ENCODE measurements at places on chromosomes 5 and 9.

- DNase-seq = no peak
Measured at GRCh38 chr5:170200876-170201275, 31.9 kb upstream of the C5orf58 start.

DNA sequence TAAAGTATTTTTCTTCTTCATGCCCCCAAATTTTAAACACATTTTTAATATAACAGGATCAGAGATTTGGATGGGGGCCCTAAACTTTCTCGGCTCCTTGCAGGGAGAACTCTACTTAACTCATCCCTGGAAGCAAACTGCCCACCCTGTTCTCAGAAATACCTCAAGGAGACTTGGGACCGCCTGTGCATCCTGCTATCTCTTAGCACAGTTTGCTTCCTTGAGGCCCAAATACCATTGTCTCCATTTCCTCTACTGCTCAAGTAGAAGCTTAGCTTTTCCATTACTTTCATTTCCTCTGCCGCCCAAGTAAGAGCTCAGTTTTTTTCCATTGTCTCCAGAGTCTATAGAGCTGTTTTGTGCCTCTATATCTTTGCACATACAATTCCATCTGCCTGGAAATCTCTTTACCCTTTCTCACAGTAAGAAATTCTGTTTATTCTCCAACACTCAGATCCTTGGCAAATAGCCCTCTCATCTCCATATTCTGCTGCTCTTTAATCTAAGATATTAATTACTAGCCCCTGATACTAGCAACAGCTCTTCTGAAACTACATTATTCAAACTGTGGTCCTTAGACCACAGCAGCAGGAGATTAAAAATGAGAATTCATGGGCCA, 137.8 kb downstream of the CEMIP2 start:
- DNase-seq = no peak

DNA sequence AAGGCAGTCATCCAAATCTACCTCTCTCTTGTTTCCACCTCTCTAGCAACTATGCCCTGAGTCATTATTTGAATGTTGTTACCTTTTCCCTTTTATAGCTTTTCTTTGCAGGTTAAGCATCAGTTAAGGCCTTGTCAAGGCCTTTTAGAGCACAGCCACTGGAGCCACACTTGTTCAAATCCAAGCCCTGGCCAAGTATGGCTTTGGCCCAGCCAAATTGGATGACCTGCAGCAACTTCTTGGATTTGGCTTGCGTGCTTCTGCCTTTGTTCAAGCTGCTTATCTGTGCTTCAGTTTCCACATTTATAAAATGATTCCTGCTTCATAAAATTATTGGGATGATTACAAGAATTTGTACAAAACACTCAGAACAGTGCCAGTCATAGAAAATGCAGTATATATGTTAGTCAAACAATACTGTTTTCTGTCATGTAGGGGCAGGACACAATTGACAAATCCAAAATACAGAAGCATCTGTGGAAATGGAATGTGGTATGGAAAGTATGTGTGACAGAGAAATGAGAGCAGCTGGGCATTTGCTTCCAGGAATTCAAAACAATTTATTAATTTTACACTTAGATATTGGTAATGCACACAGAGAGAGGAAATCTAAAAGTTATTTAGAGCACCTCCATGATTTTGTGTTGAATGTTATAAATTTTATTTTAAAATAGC, 17.9 kb upstream of the RLN1 start:
- DNase-seq = no peak

DNA sequence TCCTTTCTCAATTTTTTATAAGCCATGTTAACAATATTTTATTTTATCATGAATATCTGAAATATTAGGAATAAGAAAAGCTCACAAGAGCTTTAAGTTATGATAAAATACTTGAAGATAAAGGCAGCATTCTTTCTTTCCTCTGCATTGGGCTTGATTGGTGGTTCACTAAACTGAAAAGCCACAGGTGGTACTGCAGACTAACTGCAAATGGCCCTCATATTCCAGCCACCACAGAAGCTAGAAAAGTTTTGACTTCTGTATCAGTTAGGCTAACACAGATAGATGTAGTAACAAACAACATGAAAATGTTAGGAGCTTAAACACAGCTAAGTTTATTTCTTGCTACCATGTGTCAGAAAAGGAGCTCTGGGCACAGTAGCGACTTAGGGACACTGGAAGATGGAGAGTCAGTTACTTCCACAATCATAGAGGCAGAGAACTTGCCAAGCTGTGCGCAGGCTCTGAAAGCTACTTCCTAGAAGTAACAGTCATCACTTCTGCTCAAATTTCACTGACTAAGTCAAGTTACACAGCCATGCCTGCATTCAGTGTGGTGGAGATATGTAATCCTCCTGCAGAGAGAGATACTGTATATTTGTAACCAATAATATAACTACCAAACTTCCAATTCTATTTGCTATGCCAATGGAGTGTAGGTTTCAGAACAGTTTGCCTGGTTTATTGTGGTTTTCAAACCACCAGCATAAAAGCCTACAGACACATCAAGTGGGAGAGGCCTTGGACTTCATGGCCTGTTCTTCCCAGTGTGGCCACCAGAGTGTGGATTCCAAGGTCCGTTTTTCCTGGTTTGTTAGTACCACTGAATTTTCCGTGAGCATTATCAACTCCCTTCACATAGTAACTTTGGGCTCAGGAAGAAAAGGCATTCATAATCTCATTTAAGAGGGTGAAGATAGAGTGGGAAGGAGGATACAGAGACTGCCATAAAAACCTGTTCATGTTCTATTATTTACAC, 268.3 kb downstream of the PJA2 start:
- no peak for DNase-seq

- DNase-seq = no peak
Measured at GRCh38 chr9:72618811-72619210, 97.4 kb downstream of the TMC1 start.

- DNase-seq = no peak
Measured at GRCh38 chr9:82115331-82115730, 126.8 kb downstream of the SPATA31D1 start.

DNA sequence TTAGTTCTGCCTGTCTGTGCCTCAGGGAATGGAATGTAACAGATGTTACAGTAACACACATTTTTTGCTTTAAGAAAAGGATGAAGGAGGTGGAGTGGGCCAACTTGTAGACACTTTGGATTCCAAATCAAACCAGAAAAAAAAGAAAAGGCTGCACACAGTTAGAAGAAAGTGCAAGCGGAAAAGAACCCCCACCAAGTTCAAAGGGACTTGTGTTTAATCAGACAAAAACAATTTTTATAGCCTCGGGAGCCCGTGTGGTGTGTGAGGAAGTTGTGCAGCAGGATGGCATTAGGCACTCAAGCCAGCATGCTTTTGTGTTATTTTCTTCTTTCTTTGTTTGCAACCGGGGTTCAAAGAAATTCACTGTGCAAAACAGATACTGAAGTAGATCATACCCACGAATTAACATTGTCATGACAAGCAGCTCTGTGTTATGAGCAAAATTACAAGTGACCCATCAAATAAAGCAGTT, 189.5 kb downstream of the SEMA5A start:
- DNase-seq = no peak

DNA sequence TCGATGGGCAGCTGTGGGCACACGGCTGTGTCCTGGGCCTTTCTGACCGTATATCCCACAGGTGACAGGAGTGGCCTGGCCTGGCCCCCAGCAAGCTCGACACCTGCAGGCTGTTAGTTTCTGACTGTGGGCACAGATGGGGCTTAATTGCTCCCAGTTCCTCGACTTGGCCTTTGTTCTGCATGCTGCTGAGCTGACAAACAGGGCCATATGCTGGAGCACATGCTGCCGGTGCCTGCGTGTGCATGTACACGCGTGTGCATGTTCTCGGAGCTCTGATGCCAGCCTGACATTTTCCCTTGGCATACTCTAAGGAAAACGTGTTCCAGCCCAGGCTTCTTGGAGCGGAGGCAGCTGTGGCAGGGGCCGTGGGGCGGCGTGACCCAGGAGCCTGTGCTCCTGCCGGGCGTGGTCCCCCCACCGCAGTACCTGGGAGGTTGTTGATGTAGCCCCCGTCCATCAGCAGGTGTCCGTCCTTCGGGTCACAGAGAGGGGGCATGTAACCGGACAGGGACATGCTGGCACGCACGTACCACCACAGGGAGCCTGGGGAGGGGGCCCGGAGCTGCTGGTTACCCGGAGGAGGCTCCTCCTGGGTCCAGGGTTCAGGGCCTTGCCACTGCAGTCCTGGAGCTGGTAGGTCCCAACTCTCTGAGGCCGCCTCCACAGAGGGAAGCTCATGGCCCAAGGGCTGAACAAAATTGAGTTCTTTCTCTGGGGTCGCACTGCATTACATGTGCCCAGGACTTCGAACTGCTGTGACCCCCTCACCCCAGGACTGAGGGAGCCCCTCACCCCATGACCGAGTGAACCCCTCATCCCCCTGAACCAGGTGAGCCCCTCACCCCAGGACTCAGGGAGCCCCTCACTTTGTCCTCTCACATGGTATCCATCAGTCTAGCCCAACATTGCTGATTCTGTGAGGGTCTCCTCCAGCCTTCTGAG, 4.1 kb upstream of the NSMF start:
- no peak for DNase-seq

DNA sequence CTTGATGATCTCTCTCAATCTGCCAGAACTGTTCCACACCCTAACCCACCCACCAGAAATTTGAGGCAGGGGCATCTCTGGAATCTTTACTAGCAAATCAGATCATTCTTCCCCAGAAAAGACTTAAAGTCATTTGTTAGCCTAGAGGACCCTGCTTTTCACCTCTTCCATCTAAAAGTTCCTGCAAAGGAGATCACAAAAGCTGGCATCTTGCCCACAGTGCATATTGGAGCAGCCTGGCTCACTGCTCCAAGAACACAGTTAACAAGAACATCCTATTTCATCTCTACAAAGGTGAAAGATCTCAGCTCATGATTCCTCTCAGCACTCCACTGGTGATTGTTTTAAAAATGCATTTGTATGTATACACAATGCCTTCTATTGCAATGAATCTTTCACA, 36.3 kb downstream of the GABRP start:
- no peak for DNase-seq

GRCh38 chr5:121415270-121415669, 436.4 kb upstream of the FTMT start:
- no peak for DNase-seq

- DNase-seq = no peak
Measured at GRCh38 chr9:90724880-90725279, 76.7 kb upstream of the SYK start.

DNA sequence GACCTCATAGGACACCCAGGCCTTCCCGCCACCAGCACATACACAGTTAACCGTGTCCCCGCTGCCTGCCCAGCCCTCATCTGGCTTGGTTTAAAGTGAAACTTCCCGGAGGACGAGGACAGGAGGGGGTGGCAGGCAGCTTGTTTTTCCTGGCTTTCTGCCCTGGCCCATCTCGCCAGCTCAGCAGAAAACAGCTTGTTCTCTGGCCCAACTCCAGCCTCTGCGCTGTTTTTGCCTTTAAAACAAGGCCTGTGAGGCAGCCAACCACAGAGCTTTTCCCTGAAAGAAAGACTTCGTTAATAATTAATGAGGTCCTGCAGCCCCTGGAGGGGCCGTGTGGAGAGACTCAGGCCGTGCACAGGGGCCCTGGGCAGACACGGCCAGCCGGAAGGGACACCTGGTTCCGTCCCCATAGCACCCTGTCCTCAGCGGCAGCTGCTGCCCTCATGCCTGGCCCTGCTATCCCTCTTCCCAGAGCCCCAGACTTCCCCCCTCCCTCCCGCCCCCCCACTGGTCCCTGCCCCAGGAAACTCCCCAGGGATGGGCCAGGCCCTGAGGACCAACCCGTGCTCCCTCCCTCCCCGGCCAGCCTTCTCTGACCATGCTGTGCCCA, 108.7 kb downstream of the RXRA start:
- DNase-seq = no peak

DNA sequence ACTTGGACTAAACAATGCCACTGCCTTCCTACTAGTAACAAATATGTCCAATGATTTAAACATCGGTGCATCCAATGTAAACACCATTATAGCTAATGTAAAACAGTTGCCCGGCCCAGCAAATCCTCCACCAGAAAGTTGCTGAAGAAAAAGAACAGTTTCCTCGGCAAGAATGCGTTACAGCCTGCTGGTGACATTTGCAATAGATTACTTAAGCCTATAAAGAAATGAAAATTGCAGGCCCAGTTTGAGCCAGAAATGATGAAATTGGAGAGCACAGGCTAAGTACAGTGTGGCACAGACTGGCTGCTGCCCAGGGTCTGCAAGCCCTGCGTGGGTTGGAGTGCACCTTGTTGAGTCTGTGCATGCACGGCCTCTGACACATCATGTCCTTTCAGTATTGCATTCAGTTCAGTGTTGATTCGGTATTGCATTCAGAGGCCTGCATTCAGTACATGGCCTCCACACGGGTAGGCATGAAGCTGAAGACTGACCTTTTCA, 406.0 kb upstream of the KLF4 start:
- no peak for DNase-seq

- DNase-seq = no peak
Measured at GRCh38 chr9:137682428-137683105, 63.8 kb downstream of the EHMT1 start.

DNA sequence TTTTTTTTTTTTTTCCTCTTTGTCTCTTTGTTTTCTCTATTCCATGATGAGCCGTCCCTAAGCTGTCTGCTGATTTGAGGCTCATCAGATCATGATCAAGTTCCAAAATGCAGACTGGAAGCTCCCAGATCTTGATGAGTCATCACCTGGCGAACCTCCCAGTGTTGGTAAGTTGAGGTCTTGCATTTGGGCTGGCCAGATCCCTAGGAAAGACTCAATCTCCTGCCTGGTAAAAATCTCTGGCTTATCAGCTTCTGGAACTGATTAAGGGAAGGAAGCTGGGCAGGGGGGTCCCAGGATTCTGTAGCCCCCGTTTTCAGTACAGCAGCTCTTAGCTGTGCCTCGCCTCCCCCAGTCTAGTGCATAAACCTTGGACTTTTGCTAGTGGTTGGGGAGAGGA, 69.0 kb downstream of the TSPAN17 start:
- no peak for DNase-seq

- DNase-seq = no peak
Measured at GRCh38 chr9:4113711-4114110, 186.2 kb downstream of the GLIS3 start.

DNA sequence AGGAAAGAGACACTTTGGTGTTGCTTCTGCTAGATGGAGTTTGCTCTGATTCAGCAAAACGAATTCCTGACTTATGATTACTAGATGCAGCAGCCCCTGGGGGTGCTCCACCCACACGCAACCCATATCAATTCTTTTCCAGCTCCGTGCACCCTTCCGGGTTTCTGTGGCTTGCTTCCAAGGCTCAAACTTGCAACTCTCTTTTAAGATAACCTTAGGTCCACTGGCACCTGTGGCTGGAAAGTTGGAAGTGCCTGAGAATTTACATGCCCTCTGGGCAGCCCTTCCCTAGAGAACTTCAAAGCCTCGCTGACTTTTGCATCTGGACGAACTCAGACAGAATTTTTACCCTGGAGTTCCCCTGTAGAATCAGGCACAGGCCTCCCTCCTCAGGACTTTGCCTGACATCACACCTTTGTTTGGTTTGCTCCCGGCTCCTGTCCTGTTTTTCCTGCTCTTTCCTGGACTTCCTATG, 224.9 kb downstream of the SNX18 start:
- DNase-seq = no peak

DNA sequence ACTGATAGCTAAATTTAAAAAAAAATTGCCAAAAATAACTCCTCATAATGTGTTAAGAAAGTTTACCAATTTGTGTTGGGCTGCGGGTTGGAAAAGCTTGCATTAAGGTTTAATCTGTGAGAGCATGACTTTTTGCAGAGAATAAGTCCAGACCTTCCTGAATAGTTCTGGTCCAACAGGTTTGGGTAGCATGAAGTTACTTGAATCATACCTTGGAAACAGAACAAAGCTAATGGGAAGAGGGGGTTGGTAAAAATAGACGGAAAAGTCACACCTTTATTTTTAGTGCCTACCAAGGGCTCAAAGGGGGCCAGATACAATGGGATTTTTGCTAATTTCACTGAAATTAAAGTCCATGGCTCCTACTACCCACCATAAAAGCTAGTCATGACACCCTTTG, 17.1 kb upstream of the MATR3 start:
- no peak for DNase-seq

All from activated T-cell treated with anti-CD3 and anti-CD28 coated beads, Interleukin-2, amount 50 U/mL, for 24 hours (primary cell).